ENCODE measurements at places on chromosomes 2 and 18. TPM values are rescaled to one million over a fixed set of nuclear protein-coding genes. Genes with fewer than 3 reads are reported as not detected.

- no peaks in the 10 kb centered on the region for H3K27me3 ChIP-seq
- H3K4me1 ChIP-seq: no peaks in the 10 kb centered on the region
- H3K27ac ChIP-seq: no peak overlapping the region
- H3K4me3 ChIP-seq: no peak overlapping the region
- DNase-seq: no peak
Observed at GRCh38 chr2:41973871-41974270, 74.0 kb upstream of the PKDCC start.

SLC4A5 gene
- 1.2 TPM for total RNA-seq

DNA sequence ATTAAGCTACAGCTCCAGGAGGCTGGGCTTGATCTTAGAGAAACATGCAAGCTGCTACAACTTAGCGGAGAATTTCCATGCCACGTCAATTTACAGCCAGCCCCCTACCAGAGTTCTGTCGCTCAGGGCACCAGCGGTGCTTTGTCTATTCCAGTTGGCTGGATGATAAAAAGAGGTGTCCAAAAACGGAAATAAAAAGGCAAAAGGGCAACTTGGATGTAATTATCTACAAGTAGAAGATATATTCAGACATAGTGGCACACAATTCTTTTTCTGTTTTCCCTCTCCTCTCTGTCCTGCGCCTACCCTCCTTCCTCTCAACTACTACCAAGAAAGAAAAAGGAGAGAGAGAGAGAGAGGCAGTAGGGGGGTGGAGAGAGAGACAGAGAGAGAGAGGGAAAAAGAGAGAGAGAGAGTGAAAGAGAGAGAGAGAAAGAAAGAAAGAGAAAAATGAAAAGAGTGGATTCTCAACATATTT, 363 bp upstream of the RFTN2 start:
- no peak overlapping the region for H3K4me3 ChIP-seq
- H3K4me1 ChIP-seq: no peaks in the 10 kb centered on the region
- DNase-seq: no peak
- H3K27me3 ChIP-seq: no peaks in the 10 kb centered on the region
- H3K36me3 ChIP-seq: no peaks in the 10 kb centered on the region
- no peak overlapping the region for H3K27ac ChIP-seq

- no peaks in the 10 kb centered on the region for H3K36me3 ChIP-seq
- peaks cover 8% of the 10 kb centered on the region for H3K27me3 ChIP-seq
- no peak overlapping the region for H3K4me3 ChIP-seq
- no peak for DNase-seq
Observed at GRCh38 chr2:198168651-198169050, 364.3 kb downstream of the PLCL1 start.

- H3K27me3 ChIP-seq: no peaks in the 10 kb centered on the region
- no peak overlapping the region for H3K27ac ChIP-seq
- no peak overlapping the region for H3K4me3 ChIP-seq
- DNase-seq: no peak
Observed at GRCh38 chr2:32622570-32623310, 5.1 kb upstream of the TTC27 start.

DNA sequence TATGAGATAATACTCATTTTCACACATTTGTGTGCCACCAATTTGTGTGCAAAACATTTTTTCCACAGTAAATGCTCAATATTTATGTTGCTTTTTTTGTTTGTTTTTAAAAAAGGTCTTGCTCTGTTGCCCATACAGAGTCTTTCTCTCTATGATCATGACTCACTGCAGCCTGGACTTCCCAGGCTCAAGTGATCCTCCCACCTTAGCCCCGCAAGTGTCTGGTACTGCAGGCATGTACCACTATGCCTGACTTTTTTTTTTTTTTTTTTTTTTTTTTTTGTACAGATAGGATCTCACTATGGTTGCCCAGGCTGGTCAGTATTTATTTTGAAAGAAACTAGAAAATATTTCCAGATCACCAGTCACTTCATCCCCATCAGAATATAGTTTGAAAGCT, 297.8 kb upstream of the GYPC start:
- H3K27ac ChIP-seq: no peak overlapping the region
- no peaks in the 10 kb centered on the region for H3K4me1 ChIP-seq
- no peaks in the 10 kb centered on the region for H3K27me3 ChIP-seq
- DNase-seq: no peak

- no peak for DNase-seq
- H3K4me3 ChIP-seq: no peak overlapping the region
- no peaks in the 10 kb centered on the region for H3K27me3 ChIP-seq
- H3K36me3 ChIP-seq: peaks cover 3% of the 10 kb centered on the region
Observed at GRCh38 chr2:74223941-74224770, 25.7 kb downstream of the MTHFD2 start.

EPC2 gene
- total RNA-seq: 30.2 TPM

DNA sequence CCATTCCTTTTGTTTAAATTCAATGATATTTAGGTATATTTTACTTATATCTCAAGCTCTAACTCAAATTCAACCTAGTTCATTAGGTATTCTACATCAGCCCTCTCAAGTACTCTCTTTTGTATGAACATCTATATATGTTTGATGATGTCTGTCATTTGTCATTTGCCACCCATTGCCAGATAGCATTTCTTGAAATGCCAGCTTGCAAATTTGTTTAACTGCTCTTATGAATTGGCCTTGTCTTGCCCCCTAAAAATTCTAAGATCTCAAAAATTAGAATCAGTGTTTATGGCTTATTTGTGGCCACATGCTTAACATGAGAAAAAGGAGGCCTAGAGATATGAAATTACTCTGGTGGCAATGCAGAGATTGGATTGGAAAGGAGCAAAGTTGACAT, 1140.3 kb upstream of the DDX18 start:
- no peak for DNase-seq
- H3K27ac ChIP-seq: no peak overlapping the region
- no peaks in the 10 kb centered on the region for H3K4me1 ChIP-seq
- no peaks in the 10 kb centered on the region for H3K27me3 ChIP-seq
- H3K4me3 ChIP-seq: no peak overlapping the region

ERBB4 gene
- 0.15 TPM for total RNA-seq

CIAO1 gene
- 85.5 TPM for total RNA-seq

DNA sequence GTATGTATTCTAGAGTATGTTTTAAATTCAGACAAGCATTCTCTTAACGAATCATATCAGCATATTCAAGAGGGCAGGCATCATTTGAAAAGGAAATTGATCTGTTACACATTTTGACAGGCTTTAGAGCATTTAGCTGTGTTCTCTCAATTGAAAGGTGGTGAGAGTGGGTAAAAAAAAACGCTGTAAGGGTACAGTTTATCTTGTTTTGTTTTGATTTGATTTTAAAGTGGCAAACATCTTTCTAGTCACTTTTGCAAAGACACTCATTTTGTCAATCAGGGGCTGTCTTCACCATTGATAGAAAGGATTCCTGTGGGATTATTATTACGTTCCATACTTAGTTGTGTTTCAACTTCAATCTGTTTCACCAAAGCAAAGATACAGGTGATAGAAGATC, 2.2 kb downstream of the CDH19 start:
- H3K4me1 ChIP-seq: no peaks in the 10 kb centered on the region
- H3K27me3 ChIP-seq: no peaks in the 10 kb centered on the region
- H3K27ac ChIP-seq: no peak overlapping the region
- H3K4me3 ChIP-seq: no peak overlapping the region
- DNase-seq: no peak

- peaks cover 13% of the 10 kb centered on the region for H3K4me1 ChIP-seq
- H3K27ac ChIP-seq: peak overlapping the region; percentile 91
- H3K27me3 ChIP-seq: no peaks in the 10 kb centered on the region
- no peaks in the 10 kb centered on the region for H3K36me3 ChIP-seq
- peak overlapping the region; percentile 81 for H3K4me3 ChIP-seq
- DNase-seq: peak; percentile 36
Observed at GRCh38 chr2:25877431-25878360, 591 bp downstream of the ASXL2 start.

SERPINB13 gene
- not detected for total RNA-seq

CRYGC gene
- total RNA-seq: not detected

- H3K36me3 ChIP-seq: no peaks in the 10 kb centered on the region
- H3K27ac ChIP-seq: no peak overlapping the region
- H3K4me3 ChIP-seq: no peak overlapping the region
- DNase-seq: no peak
- no peaks in the 10 kb centered on the region for H3K27me3 ChIP-seq
- no peaks in the 10 kb centered on the region for H3K4me1 ChIP-seq
Observed at GRCh38 chr2:190202604-190203003, 117.0 kb downstream of the HIBCH start.

- no peaks in the 10 kb centered on the region for H3K27me3 ChIP-seq
- no peaks in the 10 kb centered on the region for H3K36me3 ChIP-seq
- peaks cover 71% of the 10 kb centered on the region for H3K4me1 ChIP-seq
- no peak for DNase-seq
Observed at GRCh38 chr2:10412380-10412779, 35.7 kb downstream of the ODC1 start.

- no peaks in the 10 kb centered on the region for H3K4me1 ChIP-seq
- H3K27ac ChIP-seq: no peak overlapping the region
- no peak overlapping the region for H3K4me3 ChIP-seq
- DNase-seq: no peak
- H3K36me3 ChIP-seq: no peaks in the 10 kb centered on the region
- H3K27me3 ChIP-seq: no peaks in the 10 kb centered on the region
Observed at GRCh38 chr2:58604096-58604495, 363.0 kb upstream of the FANCL start.

DNA sequence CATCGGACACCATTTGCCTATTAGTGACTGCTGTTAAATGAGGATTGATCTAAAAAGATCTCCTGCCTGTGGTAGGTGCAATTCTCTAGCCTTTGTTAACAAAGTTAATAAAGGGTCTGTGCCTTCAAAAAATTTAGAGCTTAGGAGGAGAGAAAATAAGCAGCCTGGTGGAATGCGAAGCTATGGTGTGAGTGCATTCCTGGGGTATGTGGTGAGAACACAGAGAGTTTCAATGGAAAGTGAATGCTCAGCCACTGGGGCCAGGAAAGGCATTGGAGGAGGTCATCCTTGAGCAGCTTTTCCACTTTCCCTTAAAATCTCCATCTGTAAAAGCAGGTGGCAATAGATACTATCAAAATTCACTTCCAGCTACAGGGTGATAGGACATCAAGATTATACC, 331.2 kb upstream of the LRATD1 start:
- H3K27ac ChIP-seq: no peak overlapping the region
- DNase-seq: no peak
- no peaks in the 10 kb centered on the region for H3K36me3 ChIP-seq
- no peak overlapping the region for H3K4me3 ChIP-seq
- H3K27me3 ChIP-seq: no peaks in the 10 kb centered on the region

DNA sequence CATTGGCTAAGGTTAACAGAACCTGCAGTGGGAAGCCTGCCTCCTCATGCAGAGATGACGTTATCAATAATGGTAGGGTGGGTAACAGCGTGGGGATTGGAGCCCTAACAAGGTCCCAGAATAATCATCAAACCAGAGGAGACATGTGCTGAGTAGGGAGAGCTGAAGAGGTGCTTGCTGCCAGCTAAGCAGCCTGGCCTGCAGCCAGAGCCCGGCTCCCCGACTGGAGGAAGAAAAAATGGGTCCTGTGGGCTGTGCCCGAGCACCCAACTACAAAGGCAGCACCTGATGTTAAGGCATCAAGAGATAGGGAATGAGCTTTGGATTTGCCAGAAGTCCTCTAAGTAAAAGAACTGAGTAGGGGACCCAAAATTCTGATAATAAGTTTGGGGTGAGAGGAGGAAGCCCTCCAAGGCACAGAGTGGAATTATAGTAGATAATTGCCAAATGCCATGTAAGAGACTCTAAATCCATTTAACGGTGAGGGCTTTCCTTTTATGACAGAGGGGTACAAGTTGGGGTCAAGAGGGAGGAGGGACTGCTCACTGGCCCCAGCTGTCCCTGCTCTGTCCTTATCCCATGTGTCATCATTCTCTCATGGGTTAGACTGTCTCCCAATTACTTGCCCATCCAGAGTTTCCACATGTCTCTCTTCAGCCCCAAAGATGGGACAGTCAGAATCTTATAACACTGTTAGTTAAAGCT, 156.1 kb downstream of the ANTXR1 start:
- H3K36me3 ChIP-seq: no peaks in the 10 kb centered on the region
- 0 out of 2 replicates have a peak, but pooled peaks cover 3% of the 10 kb centered on the region for H3K4me1 ChIP-seq
- H3K27me3 ChIP-seq: no peaks in the 10 kb centered on the region

DNA sequence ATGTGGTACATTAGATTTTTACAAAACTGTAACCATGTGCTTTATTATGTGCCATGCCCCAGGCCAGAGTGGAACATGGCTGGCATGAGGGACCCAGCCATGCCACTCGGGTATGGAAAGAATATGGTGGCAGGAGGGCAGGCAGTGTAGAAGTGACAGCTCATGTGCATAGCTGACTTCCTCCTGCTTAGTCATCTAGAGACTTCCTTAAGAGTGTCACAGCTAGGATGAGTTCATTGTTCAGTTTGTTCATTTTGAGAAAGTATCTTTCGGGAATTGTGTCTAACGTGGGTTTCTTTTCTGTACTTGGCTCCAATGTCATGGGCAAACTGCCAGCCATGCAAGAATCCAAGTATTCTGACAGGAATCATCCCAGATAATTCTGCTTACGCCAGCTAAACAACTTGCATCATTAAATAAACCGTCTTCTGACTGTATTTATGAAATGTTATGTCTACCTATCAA, 94.3 kb upstream of the ITGB6 start:
- H3K27ac ChIP-seq: no peak overlapping the region
- no peaks in the 10 kb centered on the region for H3K27me3 ChIP-seq
- no peaks in the 10 kb centered on the region for H3K36me3 ChIP-seq
- H3K4me1 ChIP-seq: no peaks in the 10 kb centered on the region

Data from Panc1 (cell line).